ENCODE measurements at places on chromosomes 2 and 18. TPM values are rescaled to one million over a fixed set of nuclear protein-coding genes. Genes with fewer than 3 reads are reported as not detected.
A peak's percentile ranks its signal among the peaks of the same experiment; 100 is the strongest.

GRCh38 chr2:239689410-239689809 lies 288.6 kb upstream of the HDAC4 start:
- no peak for DNase-seq

- no peak for DNase-seq
Observed at GRCh38 chr2:61091485-61091884, 25.8 kb downstream of the SANBR start.

DNA sequence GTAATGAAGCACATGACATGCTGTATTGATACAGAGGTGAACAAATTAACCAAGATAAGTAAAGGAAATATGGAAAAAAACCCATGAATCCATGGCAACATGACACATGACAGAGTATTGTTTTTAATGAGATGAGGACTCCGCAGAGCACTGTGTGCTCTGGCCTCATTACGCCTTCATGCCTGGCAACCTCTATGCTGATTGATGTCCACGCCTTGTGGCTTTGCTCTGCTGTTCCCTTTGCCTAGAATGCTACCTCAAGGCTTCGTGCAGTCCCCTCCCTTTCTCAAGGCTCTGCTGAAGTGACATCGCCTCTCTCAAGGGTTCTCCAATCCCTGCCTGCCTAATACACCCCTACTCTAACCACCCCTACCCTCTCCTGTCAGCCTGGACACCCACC lies 8.4 kb downstream of the SIGLEC15 start:
- DNase-seq, result no peak

The PLEK gene
- polyA plus RNA-seq, result not detected

GRCh38 chr2:143026411-143027054 lies 102.7 kb upstream of the ARHGAP15 start:
- no peak for DNase-seq

DNA sequence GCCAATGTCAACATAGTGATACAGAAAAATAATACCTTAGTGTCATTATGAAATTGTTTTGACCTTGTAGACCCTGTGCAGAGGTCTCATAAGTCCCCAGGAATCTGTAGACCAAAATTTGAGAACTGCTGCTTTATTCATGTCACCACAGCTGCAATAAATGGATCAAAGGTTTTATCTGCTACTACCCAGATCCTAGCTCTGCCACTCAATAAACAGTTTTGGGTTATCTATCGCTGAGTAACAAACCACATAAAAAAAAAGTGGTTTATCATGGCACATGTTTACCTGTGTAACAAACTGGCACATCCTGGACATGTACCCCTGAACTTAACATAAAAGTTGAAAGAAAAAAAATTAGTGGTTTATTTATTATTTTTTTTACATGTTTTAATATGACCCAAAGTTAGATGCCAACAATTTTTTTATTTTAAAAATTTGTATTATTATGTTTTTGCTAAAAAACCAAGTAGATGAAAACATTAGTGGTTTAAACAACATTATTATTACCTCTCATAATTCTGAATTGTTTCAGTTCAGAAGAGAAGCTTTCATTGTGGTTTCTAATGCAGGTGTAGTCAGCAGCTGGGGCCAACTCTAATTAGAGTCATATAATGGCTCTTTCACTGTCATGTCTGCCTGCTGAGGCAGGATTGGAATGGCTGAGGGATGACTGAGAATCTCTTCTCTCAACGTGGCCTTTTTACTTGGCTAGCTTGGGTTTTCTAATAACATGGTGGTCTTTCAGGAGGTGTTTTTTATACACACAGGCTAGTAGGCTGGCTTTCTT lies 103.3 kb upstream of the SLC38A11 start:
- DNase-seq, result no peak

The NCOA1 gene
- polyA plus RNA-seq, result 16.0 TPM

GRCh38 chr18:72122103-72122502 lies 422.0 kb downstream of the CBLN2 start:
- DNase-seq, result no peak

DNA sequence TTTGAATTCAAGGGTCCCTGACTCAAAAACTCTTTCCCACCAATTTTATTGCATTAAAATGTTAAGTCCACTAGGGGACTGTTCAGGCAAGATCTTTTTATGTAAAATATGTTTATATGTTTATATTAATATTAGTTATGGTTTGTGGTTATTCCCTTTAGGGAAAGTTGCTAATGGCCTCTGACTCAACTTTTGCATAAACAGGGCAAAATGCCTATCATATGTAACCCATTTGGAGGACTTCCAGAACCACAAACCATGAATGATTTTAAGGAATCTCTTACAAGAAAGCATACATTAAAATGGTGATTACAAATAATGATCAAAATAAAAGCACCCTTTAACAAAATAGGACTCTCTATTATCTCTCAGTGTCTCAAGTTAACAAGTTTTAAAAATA lies 1484.5 kb upstream of the ZEB2 start:
- DNase-seq, result peak; percentile 6

GRCh38 chr2:96681540-96681939 lies 39.0 kb downstream of the FER1L5 start:
- DNase-seq, result no peak

GRCh38 chr2:233688341-233688740 lies 4.3 kb upstream of the UGT1A6 start:
- no peak for DNase-seq

GRCh38 chr2:144211826-144212225 lies 308.1 kb downstream of the ZEB2 start:
- no peak for DNase-seq

The REG3G gene
- polyA plus RNA-seq, result not detected

The WNT10A gene
- not detected for polyA plus RNA-seq

GRCh38 chr2:3769766-3770165 lies 66.4 kb downstream of the DCDC2C start:
- no peak for DNase-seq

- no peak for DNase-seq
Observed at GRCh38 chr2:111534910-111535352, 349.1 kb downstream of the ANAPC1 start.

The ATP6V1B1 gene
- polyA plus RNA-seq, result 1.3 TPM

GRCh38 chr18:40902436-40902835 lies 1052.6 kb upstream of the PIK3C3 start:
- DNase-seq, result no peak

GRCh38 chr18:75205514-75206132 lies 3.3 kb downstream of the PTGR3 start:
- no peak for DNase-seq

GRCh38 chr2:220847589-220847988 lies 724.5 kb downstream of the EPHA4 start:
- DNase-seq, result peak; percentile 90

GRCh38 chr18:79502782-79503181 lies 107.1 kb downstream of the NFATC1 start:
- no peak for DNase-seq

- DNase-seq, result no peak
Observed at GRCh38 chr2:9326975-9327374, 96.4 kb downstream of the ITGB1BP1 start.

The MAPRE3 gene
- polyA plus RNA-seq, result 15.3 TPM

GRCh38 chr2:207830778-207831438 lies 61.2 kb upstream of the FZD5 start:
- no peak for DNase-seq

The LAMA3 gene
- 5.6 TPM for polyA plus RNA-seq

DNA sequence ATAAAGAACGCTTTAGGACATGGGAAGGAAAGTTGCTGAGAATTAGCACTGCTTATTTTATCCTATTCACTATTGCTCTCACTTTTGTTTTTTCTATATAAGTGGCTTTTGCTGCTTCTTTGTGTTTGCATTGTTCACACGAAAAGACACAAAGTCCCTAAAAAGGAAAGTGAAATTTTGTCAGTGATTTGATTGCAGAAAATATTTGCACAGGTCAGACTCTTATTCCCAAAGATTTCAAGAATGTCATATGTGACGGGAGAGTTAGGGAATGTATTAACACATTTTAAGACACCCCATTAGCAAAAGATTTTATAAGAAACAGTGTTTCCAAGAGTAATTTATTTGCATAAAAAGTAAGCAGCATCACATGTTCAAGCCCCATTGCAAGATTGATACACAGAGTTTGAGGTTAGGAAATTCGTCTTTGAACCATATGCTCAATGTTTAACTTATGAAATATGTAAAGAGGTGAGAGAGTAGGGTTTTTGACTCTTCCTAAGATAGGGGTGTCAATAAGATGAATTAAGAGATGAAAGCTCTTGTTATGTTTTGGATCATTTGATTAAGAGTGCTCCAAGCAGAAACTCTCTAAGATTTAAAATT lies 57.0 kb downstream of the CCDC102B start:
- DNase-seq, result no peak

DNA sequence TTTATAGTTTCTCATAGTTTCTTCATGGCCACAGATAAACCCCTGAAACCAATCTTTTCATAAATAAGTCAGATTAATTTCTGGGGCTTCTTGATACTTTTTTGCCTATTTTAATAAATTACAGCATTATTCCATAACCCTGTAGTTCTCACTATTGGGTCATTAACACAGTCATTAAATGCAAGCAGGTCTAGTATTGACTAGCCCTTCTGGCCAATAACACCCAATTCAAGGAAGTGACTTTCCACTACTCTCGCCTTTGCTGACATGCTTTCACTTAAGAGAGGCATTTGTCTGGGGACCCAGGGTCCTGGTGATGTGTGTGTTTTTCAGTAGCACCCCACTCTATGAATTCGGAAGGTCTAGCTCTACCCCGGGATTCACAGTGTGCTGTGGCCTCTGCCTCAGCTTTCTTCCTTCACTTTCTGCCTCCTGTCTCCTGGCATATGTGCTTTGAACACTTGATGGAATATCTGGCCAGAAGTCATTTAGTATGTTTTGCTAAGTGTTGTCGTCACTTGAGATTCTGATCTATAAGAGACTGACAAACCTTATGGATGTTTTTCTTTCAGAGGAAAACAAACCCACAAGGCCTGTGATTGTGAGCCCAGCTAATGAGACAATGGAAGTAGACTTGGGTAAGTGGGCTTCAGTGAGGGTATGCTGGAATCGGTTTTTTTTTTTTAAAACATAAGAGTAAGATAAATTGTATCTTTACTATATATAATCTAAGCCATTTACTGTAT lies 18.6 kb upstream of the IL1RL2 start:
- DNase-seq, result no peak

DNA sequence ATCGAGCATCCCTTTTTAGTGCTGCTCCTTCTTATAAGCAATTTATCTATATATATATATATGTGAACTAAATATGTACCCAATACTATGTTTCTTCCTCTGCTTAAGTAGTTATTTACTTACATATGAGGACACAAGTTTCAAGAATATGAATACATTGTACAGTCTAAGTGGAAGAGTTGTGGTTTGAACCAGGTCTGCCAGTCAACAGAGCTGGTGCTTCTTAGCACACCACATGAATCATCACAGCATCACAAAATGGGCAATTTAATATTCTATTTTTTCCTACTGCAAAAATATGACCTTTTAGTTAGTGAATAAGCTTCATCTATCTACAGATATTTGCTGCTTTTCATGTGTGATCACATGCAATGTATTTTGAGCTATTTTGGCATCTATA lies 64.4 kb upstream of the SPAG16 start:
- no peak for DNase-seq

DNA sequence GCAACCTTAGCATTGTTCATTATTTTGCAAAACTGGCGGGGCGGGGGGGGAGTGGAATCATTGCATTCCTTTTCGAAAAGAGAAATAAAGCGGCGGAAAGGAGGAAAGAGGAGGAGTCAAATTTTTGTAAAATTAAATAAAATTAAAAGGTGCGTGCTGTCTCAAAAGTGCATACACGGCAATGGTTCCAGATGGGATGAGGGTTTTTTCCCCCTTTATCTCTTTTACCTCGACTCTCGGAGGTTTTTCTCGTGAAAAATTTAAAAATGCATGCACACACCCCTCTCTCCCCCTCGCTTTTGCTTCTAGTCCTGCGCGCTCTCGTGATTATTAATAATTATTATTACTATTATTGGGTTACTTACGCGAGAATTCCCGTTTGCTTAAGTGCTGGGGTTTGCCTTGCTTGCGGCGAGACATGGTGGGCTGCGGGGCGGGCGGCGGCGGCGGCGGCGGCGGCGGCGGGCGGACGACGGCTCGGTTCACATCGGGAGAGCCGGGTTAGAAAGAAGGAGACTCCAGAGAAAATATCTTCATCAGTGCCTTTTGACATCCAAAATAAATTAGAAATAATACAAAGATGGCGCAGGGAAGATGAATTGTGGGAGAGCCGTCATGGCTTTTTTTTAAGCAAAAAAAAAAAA lies 481 bp downstream of the BCL11A start:
- DNase-seq, result no peak

The BOLL gene
- not detected for polyA plus RNA-seq

DNA sequence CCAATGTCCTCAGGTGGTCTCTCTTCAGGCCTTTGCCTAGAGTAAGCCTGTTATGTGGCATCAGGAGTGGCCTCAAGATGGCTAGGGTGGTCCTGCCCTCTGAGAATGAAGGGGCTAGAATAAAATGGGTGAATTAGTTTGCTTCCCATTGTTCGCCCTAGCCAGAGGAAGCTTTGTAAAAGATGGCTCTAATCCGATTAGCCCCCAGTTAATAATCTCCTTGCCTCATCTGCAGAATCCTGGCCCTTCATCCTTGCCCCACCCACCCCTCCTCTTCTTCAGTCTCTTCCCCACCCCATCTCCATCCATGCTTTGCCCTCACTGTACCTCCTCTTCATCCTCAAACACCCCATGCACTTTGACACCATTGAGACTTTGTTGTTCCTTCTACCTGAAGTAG lies 57.4 kb upstream of the LGALSL start:
- DNase-seq, result no peak

DNA sequence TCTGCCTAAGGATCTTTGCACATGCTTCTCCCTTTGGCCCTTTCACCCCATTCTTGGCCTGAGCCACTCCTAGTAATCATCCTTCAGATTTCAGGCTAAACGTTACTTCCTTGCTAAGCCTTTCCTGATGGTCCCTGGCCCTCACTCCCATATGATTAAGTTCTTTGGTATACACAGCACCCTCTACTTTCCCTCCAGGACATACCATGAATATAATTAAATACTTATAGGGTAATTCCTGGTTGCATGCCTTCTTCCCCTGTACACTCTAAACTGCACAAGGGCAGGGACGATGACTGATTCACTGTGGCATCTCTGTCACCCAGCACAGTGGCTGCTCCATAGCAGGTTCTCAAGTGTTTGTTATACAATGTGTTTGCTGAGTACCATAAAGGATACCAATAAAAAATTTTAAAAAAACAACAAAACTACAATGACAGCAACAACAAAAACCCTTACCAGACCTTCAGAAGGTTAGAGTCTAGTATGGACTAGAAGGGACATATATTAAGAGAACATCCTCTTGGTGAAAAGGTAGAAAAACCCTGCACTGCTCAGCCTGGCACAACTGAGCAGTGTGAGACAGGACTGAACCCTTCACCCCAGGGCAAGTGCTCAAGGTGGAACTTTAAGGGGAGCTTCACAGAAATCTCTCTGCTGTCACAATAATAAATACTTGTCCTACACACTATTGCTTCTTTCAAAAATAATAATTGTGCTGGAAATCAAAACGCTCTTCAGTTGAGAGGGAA lies 76.2 kb downstream of the AAK1 start:
- no peak for DNase-seq

DNA sequence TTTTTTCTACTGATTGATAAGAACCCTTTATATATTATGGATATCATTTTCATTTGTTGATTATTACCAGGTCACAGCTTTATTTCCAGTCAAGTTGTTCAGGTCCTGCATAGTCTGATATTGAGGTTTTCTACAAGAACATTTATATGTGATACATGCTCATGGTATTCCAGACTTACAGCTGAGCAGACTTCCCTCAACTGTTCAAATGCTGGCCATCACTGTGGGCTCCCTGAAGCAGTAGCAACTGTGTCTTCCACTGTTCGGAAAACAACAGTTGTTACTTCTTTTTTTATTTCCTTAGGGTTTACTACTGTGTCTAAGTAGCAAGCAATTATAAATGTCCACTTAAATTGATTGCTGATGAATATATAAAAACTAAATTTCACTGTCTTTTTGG lies 79.5 kb downstream of the DGKD start:
- no peak for DNase-seq

The TMEM169 gene
- 0.10 TPM for polyA plus RNA-seq

Data from BJ (cell line).